ENCODE measurements at places on chromosomes 7 and 10.

- DNase-seq = no peak
Measured at GRCh38 chr7:129604713-129605437, 6.6 kb upstream of the NRF1 start.

GRCh38 chr7:121433775-121434174 is 37.7 kb upstream of the FAM3C start:
- no peak for DNase-seq

- peak; percentile 28 for DNase-seq
Measured at GRCh38 chr10:58477122-58477521, 35.5 kb upstream of the BICC1 start.

DNA sequence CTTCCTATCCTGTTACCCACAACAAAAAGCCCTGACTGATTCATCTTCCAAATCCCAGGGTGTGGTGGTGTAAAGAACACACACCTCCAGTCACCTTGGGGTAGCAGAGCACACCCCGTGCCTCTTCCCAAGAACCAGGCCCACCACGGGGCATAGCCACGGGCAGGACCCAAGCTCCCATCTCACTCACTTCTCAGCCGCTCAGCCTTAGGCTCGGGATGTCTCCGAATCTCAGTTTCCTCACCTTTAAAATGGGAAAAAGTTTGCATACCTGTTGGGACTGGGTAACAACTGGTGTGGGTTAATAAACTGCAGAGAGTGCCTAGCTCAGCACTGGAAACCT is 139.0 kb downstream of the FGFR2 start:
- DNase-seq = no peak

DNA sequence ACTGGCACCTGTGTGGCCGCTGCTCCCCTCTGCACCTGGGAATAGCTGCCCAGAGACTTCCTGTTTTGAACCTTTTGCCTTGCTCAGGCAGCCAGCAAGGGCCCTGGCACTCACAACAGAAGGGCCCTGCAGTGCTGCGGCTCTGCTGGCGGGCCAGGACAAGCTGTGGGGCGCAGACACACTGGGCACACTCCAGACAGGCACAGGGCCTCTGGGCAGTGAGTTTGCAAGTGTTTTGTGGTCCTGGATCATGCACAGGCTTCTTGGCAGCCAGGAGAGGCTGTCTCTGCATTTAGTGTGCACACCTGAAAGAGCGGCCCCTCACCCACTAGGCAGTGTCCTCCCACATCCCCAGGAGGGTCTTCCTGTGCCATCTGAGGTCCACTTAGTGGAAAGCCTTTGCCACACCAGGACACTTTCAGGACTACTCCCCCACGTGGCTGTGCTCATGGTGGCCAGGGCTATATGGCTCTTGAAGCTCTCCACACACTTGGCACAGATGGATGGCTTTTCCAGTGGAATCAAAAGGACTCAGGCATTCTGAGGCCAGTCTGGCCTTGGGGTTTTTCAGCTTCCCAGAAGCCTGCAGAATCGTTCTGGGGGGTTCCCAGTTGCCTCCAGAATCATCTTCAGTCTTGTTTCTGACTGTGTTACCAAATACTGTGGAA is 5.0 kb upstream of the ATP6V0E2 start:
- no peak for DNase-seq

- no peak for DNase-seq
Measured at GRCh38 chr7:96321031-96321657, 754 bp downstream of the SLC25A13 start.

DNA sequence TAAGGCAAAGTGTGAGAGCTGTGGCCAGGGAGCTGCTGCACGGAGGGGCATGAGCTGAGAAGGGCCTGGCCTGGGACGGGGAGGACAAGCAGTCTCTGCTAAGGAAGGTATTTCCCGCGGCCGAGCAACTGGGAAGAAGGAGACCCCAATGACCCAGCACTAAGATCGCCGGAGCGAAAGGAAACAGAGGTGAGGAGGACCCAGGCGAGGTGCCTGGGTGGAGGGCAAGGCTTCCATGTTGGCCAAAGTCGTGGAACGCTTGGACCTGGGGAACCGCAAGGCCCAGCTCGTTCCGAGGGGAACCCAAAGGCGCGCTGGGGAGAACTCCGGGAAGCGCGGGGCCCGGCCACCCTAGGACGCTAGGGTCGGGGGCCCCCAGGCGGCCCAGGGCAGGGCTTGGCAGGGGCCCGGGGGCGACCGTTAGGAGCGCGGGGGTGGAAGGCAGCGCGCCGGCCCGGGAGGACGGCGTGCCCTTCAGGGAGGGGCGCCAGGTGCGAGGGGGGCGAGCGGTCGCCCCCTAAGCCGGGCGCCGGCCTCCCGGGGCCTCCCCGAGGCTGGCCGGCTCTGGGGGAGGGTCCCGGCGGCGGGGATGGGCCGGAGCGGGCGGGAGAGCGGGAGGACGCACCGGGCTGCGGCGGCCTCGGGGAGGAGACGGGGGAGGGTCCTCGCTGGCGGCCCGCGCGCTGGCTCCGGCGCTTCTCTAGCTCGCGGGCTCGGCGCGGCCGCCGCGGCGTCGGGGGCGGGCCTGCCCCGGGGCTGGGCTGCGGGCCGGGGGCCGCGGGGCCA is 545 bp downstream of the GIGYF1 start:
- DNase-seq = no peak

Data from activated naive CD8-positive, alpha-beta T cell treated with anti-CD3 and anti-CD28 coated beads, Interleukin-2, amount 10 ng/mL, durations not matched to agents 7 days and 5 days (primary cell).